ENCODE measurements at places on chromosomes 11 and 22.

DNA sequence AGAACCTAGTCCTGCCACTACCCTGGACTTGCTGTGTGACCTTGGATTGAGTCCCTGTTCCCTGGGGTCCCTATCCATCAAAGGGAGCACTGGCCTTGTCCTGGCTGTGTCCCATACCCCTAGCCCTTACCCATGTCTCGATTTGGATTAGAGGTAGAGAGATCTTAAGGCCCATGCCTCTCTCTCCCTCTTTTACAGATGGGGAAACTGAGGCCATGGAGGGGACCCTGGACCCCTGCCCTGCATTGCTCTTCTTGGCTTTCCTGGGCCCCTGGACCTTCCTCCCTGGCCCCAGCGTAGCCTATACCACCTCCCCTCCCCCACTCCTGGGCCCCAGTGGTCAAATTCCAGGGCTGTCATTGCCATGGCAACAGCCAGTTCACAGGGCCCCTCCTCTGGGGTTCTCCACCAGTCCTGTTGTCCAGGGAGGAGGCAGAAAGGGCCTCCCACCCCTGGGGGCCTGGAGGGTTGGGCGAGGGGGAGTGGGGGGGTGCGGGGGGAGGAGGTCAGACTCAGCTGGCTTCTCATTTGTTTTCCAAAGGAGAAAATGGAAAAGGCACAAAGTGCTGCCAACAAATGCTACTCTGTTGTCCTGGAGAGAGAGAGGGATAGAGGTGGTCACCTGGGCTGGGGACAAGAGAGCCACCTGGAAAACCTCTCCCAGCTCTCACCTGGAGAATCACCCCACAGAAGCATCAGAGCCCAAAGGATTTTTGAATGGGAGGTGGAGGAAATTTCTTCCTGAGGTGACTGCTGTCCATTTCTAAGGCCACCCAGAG lies 23.3 kb downstream of the ARHGEF17 start:
- no peak for DNase-seq

DNA sequence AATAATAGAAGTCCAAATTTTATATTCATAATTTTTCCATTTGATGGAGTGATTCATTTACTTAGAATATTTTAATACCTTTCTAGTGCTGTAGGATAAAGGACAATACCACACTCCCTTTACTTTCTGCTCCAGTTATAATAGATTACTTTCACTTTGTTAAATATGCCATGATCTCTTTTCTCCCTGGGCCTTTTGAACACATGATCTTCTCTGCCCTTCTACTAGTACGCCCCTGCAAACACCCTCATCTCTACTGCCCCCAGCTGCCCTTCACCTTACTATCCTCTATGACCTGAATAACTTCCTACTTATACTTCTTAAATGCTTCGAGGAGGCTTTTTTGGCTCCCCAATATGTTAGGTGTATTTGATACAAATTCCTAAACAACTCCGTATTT lies 177.3 kb downstream of the GUCY1A2 start:
- DNase-seq, result no peak

- DNase-seq, result no peak
Observed at GRCh38 chr22:48336339-48337060, 1491.2 kb downstream of the BRD1 start.

- no peak for DNase-seq
Observed at GRCh38 chr22:26199665-26200064, 30.4 kb downstream of the SEZ6L start.

GRCh38 chr11:36248436-36248835 lies 40.8 kb downstream of the COMMD9 start:
- no peak for DNase-seq

GRCh38 chr22:44439356-44440223 lies 58.4 kb downstream of the RTL6 start:
- DNase-seq, result no peak

GRCh38 chr11:86251345-86251744 lies 6.8 kb downstream of the EED start:
- DNase-seq, result no peak

DNA sequence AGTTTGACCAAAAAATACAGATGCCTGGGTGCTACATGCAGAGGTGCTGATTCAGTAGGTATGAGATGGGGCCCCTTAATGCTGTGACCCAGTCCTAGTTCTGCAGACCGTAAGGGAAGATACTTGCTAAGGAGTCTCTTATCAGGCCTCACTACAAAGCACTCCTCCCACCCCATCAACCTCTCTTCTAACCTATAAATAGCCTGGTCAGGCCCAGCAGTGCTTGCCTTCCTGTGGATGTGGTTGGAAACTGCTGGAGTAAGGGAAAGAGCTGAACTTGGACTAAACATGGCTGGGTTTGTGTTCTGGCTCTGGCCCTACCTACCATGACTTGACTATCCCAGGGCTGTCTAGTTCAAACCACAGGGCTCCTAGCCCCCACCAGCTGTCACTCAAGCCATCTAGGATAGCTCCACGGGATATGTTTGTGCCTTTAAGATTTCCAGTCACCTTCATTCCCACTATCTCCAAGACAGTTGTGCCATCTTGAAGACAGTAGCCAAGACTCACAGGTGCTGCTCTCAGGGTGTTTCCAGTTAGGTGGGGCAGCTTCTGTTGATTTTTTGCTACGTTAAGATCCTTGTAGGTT lies 9.5 kb upstream of the DKK3 start:
- no peak for DNase-seq

- DNase-seq, result no peak
Observed at GRCh38 chr11:84790849-84791427, 836.2 kb downstream of the DLG2 start.

- no peak for DNase-seq
Observed at GRCh38 chr22:19987394-19988306, 29.0 kb downstream of the ARVCF start.

- DNase-seq, result peak; percentile 75
Observed at GRCh38 chr11:19735157-19735908, 22.7 kb downstream of the NAV2 start.

DNA sequence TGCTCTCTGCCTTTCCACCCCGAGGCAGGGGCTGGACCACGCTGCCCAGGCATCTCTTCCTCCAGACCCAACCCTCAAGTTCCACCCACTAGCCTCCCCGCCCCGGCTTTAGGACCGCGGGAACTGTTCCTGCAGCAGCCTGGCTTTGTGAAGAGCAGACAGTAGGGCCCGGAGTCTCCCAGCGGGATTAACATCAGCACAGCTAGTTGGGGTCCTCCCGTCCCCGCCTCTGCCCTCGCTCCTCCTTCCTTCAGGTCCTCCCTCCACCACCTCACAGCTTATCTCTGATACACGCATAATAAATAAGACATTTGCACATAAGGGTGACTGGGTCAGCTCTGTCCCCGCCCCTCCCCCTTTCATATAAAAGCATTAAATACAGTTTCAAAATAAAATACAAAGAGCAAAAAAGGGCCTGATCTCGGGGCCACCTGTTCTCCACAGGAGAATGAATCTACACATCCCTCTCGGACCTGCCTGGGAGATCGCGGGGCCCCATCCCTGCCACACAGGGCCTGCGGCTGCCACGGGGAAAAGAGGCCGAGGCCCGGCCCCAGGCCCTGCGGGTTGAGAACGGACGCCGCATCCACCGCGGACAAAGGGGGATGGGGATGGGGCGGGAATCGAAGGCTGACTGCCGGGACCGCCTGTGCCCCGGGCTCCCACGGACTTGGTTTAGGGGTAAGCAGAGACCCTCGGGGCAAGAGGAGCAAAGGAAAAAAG lies 6.5 kb downstream of the ZFTA start:
- no peak for DNase-seq

DNA sequence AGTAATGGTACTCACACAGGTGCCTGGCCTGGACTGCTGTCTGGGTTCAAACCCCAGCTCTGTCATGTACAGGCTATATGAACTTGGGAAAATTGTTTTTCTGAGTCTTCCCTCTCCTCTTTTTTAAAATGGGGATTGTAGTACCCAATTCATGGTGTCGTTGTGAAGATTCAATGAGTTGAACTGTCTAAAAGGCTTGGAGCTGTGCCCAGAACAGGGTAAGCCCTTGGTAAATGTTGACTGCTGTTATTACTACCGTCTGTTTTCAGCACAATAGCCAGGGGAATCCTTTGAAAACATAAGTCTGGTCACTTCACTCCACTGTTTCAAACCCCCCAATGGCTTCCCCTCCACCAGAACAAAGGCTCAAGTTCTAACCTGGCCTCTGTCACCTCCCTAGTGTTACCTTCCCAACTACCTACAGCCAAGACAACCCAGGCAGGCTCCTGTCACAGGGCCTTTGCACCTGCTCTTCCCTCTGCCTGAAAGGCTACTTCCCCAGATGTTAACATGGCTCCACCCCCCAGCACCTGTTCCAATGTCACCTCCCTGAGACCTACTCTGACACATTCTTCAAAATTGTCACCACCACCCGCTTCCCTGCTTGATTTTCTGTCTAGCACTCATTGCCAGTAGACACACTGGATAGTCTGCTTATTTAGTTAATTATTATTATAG lies 152.8 kb downstream of the CHST1 start:
- no peak for DNase-seq

GRCh38 chr22:46639843-46640242 lies 19.7 kb downstream of the GRAMD4 start:
- DNase-seq, result no peak

DNA sequence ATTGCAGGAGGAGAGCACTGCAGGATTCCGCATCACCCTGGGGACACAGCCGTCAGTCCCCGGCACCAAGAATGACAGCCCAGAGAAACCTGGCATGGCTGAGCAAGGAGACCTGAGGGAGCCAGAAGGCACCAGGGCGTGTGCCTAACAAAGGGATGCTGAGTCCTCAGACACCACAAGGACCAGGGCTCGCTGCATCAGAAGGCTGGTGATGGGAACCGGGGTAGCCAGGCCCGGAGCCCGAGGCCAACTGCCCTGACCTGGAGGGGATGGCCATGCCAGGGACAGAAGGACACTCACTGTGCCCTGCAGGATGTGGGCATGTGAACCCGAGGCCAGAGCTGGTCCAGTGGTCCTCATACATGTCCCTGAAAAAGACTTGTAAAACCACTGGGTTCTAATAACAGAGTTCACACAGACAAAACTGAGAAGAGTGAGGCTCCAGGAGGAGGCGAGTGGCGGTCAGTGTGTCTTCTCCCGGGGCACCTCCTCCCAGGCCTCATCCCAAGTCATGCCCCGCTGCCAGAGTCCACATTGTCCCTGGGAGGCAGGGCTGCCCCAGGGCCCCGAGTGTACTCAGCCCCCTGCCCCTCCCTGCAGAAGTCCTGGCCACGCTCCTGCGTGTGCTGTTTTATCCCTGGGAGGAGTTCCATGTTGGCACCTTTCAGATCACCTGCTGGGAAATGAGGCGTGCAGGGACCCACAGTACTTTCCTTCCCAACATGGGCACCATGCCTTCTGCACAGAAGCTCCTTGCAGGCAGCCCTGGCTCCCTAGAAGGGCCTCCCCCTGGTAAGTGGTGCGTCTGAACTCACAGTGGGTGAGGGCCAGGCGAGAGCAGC lies 42.5 kb downstream of the TBX1 start:
- no peak for DNase-seq

DNA sequence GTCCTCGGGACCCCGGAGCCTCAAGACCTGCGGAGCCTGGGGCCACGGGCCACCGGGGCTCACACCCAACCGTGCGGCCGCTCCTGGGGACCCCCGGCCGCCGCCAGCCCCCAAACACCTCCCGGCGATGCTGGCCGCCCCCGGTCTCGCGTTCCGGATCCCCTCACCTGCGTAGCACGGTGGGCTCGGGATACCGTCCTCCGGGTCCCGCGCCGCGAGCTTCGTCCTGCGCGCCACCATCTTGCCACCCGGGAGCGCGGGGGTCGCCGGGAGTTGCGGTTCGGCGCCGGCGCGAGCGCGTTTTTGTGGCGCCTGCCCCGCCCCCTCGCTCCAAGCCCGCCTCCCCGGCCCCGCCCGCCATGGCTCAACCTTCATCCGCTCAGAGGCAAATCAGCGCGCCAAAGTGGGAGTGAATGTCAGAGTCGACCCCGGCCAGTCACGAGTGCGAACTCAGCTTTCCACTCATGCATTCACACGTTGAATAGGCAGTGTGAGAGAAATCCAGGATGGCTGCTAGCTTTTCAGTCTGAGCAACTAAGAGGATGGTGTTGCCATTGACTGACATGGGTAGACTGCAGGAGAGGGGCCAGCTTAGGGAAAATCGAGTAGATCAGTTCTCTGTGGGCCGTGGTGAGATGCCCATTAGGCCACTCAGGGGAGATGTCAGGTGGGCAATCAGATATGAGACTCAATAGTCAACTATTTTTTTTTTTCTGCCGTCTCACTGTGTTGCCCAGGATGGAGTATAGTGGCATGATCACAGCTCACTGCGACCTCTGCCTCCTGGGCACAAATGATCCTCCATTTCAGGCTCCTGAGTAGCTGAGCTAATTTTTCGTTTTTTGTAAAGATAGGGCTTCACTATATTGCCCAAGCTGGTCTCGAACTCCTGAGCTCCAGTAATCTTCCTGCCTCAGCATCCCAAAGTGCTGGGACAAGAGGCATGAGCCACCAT lies 28.3 kb downstream of the SERHL2 start:
- peak; percentile 69 for DNase-seq

DNA sequence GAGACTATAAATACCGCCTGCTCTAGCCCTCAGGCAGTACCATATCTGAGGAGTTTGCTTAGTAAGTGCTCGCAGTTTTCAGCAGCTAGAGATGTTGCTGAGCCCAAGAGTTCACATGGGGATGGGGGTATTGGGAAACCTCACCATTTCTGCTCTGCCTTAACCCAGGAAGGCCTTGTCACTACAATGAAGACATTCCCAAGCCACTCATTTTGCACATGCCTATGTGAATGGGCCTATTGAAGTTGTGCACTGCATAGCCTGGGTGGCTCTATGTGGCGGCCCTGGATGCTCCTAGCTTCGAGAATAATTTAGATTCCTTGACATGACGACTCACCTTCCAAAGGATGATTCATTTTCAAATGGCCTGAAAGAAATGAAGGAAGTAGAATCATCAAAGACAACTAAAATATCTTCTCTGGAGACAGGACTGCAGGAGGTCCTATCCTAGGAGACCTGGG lies 163.4 kb downstream of the ADAMTS15 start:
- peak; percentile 83 for DNase-seq

DNA sequence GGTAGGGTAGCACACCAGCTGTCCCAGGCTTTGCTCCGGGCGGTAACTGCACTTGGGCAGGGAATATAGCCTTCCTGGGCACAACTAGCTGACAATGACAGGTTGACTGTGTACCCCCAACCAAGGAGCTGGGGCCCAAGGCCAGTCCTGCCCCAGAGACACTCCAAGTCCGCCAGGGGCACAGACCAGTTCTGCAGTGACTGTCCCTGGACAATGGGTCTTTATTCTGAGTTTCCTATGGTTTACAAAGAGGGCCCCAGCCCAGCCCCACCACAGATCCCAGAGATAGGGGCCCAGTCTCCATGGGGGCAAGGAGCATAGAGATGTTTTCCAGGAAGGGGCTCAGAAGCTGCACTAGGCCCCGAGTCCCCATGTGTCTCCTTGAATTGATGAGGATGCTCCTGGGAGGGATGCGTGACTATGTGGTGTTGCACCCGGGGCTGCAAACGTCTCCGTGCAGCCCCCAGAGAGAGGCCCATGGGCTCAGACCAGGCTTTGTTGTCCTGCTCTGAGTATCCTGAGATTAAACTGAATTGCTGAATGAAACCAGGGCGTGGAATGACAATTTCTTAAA lies 48.4 kb downstream of the CD6 start:
- no peak for DNase-seq

GRCh38 chr11:125271483-125272091 lies 107.0 kb downstream of the PKNOX2 start:
- no peak for DNase-seq
